ENCODE measurements at places on chromosomes 3 and 15. TPM values are rescaled to one million over a fixed set of nuclear protein-coding genes. Genes with fewer than 3 reads are reported as not detected.

CPNE9 gene
- not detected for total RNA-seq

ZFYVE19 gene
- 18.8 TPM for total RNA-seq

PLA2G4E gene
- total RNA-seq: 0.14 TPM

FMN1 gene
- 0.34 TPM for total RNA-seq

PLCD1 gene
- 41.6 TPM for total RNA-seq

FBXO40 gene
- not detected for total RNA-seq

XXYLT1 gene
- 13.4 TPM for total RNA-seq

CPN2 gene
- not detected for total RNA-seq

IGSF11 gene
- total RNA-seq: 0.21 TPM

SNX22 gene
- under 0.01 TPM for total RNA-seq

CHSY1 gene
- 27.7 TPM for total RNA-seq

CCR9 gene
- total RNA-seq: not detected

VEPH1 gene
- 0.43 TPM for total RNA-seq

OR5K3 gene
- not detected for total RNA-seq

PSMA4 gene
- total RNA-seq: 164 TPM

IGF2BP2 gene
- total RNA-seq: 67.6 TPM

EIF4E3 gene
- 5.1 TPM for total RNA-seq

ATP13A5 gene
- not detected for total RNA-seq

CIDEC gene
- not detected for total RNA-seq

CMTM7 gene
- total RNA-seq: 5.1 TPM

GPR62 gene
- under 0.01 TPM for total RNA-seq

C15orf62 gene
- 1.7 TPM for total RNA-seq

ZIC4 gene
- total RNA-seq: not detected

APBA2 gene
- total RNA-seq: 5.1 TPM

OXTR gene
- 0.68 TPM for total RNA-seq

CLSTN2 gene
- under 0.01 TPM for total RNA-seq

TMCO5A gene
- not detected for total RNA-seq

IDH2 gene
- 22.9 TPM for total RNA-seq

EPHB3 gene
- 11.3 TPM for total RNA-seq

SAMMSON gene
- total RNA-seq: not detected

MCF2L2 gene
- total RNA-seq: 0.68 TPM

C2CD4A gene
- 3.0 TPM for total RNA-seq

IL12A gene
- total RNA-seq: 0.43 TPM

POLG gene
- total RNA-seq: 95.2 TPM
